ENCODE measurements at places on chromosomes 7 and 10.
A peak's percentile ranks its signal among the peaks of the same experiment; 100 is the strongest.

GRCh38 chr7:3217166-3217565 lies 83.9 kb upstream of the SDK1 start:
- DNase-seq: no peak

DNA sequence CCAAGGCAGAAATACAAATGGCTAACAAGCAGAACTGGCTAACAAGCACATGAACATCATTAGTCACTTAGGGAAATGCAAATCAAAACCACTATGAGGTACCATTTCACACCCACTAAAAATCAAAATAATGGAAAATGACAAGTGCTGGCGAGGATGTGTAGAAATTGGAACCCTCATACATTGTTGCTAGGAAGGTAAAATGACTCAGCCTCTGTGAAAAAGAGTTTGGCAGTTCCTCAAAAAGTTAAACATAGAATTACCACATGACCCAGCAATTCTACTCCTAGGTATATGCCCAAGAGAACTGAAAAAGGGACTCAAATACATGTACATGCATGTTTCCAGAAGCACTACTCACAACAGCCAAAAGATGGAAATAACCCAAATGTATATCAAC lies 52.8 kb upstream of the ANAPC16 start:
- DNase-seq: no peak

DNA sequence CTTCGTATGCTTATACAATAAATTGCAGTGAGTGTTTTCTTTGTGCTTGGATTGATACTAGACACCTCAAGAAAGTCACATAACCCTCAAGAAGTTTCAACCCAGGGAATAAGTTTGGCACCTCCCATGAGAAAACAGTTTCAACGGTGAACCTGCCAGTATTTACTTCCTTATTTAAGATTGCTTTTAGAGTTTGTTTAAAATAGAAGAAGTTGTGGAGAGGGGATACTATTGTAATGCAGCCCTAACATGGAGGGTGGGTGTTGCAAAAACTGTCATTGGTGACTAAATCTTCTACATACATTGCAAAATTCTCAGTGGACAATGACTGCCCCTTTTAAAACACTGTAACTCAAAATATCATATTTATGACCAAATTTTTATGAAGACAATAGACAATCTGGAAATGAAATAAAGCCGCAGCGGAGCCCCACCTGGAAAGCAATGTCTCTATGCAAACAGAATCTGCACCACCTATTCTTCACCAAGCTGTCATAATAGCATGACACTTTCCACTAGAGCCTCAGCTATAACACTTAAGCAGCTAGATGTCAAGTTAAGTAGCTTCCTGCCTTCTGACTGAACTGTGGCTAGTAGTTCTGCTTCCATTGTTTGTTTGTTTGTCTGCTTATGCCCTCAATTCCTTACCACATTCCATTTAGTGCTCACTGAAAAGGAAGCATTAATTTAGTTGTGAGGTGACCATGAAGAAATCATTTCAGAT lies 98.2 kb downstream of the MDFIC start:
- DNase-seq: no peak

- no peak for DNase-seq
These were observed 713 bp downstream of the LOXL4 start for GRCh38 chr10:98267069-98267893.

GRCh38 chr7:129644634-129645230 lies 33.2 kb downstream of the NRF1 start:
- DNase-seq: peak; percentile 28

DNA sequence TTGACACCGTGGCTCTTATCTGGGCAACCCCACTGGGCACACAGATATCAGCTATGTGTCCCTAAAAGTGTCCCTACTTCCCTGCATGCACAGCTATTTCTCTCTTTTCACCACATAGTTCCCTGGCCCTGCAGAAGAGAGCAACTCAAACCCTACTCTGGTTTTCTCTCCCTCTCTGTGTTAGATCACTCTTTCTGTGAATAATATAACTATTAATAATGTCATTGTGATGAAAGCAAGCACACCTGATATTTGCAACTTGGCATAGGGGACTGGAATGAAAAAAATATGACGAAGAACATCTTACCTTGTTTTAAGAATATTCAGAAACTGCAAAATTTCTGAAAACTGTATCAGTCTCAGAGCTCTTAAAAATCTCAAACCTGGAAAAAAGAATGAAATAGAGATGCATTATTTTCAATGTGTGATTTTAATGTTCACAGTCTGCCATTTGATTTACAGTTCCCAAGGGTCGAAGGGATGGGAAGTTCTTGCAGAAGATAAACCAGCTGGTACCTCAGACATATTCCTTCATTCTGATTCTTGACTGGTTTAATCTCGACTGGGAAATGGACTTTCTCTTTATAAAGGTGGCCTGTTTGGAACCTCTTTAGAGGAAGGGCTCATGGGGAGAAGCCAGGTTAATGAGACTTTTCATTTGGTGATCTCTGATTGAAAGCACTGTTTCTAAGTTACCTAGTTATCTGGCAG lies 516.8 kb downstream of the KCNMA1 start:
- no peak for DNase-seq

GRCh38 chr7:127815631-127816145 lies 163.7 kb downstream of the SND1 start:
- no peak for DNase-seq

GRCh38 chr10:132703419-132704007 lies 82.4 kb downstream of the NKX6-2 start:
- DNase-seq: no peak

DNA sequence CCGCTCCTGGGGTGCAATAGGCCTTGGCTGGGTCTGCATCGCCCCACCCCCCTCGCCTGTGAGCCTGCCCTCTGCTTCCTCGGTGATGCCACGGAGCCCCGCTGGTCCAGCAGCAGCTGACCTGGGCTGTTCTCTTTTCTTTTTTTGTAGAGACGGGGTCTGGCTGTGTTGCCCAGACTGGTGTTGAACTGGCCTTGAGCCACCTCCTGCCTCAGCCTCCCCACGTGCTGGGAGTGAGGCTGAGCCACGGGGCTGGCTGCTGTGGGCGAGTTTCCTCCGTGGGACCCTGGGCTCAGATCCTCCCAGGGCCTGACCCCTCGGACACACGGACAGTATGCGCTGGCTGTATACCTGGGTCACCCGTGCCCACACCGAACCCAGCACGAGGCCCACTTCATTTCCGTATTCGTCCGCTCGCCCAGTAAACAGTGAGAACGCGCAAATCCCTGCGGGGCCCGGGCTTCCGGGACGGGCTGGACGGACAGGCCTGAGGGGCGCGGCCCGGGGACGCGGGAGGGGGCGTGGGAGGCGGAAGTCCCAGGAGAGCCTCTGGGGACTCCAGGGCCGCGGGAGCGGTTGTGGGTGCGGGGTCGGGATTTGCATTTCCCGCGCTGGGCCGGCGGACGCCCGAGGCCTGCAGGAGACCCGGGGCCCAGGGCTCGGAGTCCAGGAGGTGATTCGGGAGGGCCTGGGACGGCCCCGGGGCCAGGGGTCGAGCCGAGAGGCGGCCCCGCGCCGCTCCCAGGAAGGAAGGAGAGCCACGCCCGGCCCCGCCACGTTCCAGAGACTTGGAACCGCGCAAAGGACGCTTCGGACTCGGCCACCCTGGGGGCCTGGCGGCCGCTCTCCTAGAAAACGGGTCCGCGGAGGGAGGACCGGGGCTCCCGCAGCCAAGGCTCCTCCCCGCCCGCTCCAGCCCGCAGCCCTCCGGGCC lies 57.7 kb upstream of the DNAJB6 start:
- no peak for DNase-seq

GRCh38 chr7:128205068-128205467 lies 36.0 kb upstream of the LEP start:
- DNase-seq: no peak

DNA sequence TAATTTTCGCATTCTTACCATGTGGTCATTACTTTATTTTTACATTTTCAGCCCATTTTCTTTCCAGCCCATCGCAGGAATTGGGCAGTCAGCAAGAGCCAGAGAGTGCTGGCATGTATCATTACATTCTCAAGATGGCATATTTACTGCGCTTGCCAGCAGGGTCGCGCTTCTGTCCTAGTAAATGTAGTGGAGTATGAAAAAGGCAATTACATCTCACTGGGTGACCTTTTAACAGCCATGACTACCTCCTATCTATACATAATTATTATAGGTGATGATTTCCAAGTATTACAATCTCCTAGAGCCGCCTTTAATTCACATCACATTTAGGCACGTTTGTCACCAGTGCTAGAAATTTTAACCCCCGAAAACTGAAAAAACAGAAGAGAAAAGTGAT lies 433.7 kb upstream of the MGMT start:
- no peak for DNase-seq

DNA sequence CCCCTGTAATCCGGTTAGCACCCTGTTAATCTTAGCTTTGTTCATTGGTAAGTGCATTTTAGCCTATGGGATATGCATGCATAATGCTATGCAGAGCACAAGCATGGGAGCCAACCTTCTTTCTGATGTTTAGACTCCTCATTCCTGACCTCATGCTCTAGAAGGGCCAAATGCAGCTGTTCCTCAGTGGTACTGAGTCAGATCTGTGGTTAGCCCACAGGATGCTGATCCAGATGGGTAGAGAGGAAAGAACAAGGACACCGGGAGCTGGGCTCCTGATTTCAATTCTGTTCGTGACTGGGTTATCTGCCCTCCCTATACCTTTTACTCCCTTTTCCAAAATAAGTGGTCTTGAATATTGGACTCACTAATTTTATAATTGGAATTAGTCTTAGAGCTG lies 31.7 kb upstream of the C10orf90 start:
- no peak for DNase-seq

- peak; percentile 28 for DNase-seq
These were observed 59.4 kb downstream of the MAD1L1 start for GRCh38 chr7:2173189-2173827.

- no peak for DNase-seq
These were observed 157.9 kb upstream of the CSTF2T start for GRCh38 chr10:51857305-51857704.

DNA sequence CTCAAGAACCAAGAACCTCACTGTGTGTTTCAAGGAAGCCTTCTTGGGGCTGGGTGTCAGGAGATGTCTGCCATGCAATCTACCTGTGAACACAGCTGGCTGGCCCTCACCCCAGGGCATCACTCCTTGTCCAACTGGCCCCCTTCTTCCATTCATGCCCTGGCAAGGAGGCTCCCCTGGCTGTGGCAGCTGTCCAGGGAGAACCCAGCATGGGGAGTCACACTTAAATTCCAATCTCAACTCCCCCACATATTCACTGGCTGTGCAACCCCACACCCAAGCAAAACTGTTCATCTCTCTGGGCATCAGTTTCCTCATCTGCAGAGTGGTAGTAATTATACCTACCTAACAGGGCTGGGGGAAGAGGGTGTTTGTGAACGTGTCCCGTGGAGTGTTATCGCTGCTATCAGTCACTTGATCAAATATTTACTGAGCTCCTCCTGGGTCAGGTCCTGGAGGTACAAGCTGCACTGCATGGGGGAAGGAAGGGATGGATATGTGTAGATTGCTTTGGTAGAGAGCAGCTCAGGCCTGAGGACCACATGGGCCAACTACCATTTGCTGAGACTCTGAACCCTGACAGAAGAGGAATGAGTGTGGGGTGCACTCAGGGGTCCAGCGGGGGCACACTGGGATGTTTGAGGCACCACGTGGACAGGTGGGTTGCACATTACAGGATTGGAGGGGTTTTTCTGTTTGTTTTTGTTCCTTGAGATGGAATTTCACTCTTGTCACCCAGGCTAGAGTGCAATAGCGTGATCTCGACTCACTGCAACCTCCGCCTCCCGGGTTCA lies 2.1 kb upstream of the GPRIN2 start:
- DNase-seq: no peak

DNA sequence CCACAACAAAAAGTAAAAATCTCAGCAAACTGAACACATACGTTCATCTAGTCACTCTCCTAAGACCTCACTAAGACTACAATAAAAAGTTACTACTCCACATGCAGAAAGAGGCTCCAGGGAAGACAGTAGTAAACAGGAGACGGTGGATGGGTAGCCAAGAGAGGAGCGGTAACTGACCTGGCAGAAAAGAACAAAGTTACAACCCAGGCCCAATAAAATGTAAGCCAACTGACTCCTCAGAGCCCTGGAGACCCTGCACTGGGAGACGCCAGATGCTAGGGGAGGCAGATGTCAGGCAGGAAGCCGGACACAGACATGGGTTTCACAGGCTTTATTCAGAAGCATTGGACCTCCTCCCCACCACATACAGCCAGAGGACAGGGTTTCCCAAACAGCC lies 181.1 kb upstream of the NFE2L3 start:
- no peak for DNase-seq

GRCh38 chr7:85713171-85713570 lies 526.3 kb upstream of the SEMA3D start:
- no peak for DNase-seq

GRCh38 chr7:139915268-139915863 lies 86.3 kb downstream of the TBXAS1 start:
- no peak for DNase-seq

DNA sequence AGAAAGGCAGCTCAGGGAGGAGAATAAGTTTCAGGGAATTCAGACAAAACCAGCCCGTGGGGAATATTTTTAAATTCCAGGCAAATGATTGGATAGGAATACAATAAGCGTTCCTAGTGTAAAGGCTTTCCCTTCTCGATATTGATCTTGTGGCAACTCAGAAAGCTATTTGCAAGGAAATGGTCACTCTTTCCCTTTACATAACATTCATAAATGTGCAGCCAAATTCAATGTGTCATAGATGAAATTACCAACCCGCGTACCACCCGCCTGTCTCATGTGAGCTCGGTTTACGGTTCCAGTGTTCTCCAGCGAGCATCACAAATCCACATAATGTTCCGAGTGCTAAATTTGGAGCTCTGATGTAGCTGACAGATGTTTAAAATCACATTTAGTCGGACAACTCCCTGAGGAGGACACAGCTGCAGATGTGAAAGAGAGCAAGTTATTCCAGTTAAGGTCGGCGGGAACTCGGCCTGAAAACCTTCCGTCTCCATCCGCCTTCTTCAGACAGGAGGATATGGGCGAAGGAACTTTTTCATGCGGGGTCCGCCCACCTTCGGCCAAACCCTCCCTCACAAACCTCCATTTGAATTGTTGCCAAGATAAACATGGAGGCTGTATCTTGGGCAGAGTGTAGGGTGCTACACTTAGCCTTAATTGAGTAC lies 327.0 kb downstream of the RNLS start:
- DNase-seq: no peak

- no peak for DNase-seq
These were observed 464.4 kb upstream of the POM121L12 start for GRCh38 chr7:52571026-52571425.

- peak; percentile 70 for DNase-seq
These were observed 6.0 kb upstream of the REEP3 start for GRCh38 chr10:63515002-63515763.

DNA sequence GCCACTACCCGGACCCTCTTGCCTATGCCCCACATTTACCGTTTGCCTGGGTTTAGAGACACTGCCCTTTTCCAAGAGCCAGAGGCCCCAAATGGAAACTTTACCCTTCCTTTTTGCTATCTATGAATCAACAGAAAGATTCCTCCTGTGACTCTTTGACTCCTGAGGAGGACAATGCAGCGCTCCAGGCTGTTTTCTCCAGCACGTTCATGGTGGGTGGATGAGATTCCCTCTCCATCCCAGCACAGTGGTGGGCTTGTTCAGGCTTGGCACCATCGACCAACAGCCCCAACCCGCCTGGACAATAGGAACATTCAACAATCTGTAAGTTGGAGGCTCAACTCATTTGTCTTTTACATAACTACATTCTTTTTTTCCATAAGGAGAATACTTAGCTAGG lies 55.9 kb downstream of the DLD start:
- DNase-seq: no peak

- DNase-seq: no peak
These were observed 13.9 kb upstream of the DNAAF5 start for GRCh38 chr7:712381-713138.

GRCh38 chr7:583410-584121 lies 63.9 kb upstream of the PDGFA start:
- DNase-seq: no peak
